ENCODE measurements at places on chromosomes 5 and 9. TPM values are rescaled to one million over a fixed set of nuclear protein-coding genes. Genes with fewer than 3 reads are reported as not detected.

The TRPM3 gene
- polyA plus RNA-seq, result not detected

The CACNA1B gene
- 0.01 TPM for polyA plus RNA-seq

The SPACA9 gene
- polyA plus RNA-seq, result 3.6 TPM

The LHX3 gene
- polyA plus RNA-seq, result not detected

The CAMK2A gene
- polyA plus RNA-seq, result 0.67 TPM

The ZCCHC7 gene
- polyA plus RNA-seq, result 15.7 TPM

The GNA14 gene
- 0.04 TPM for polyA plus RNA-seq

The EDIL3 gene
- 0.18 TPM for polyA plus RNA-seq

The SOX30 gene
- 0.08 TPM for polyA plus RNA-seq

The SLC36A3 gene
- polyA plus RNA-seq, result not detected

The SLC25A48 gene
- polyA plus RNA-seq, result 0.18 TPM

The TLE1 gene
- polyA plus RNA-seq, result 51.7 TPM

The VAV2 gene
- 19.5 TPM for polyA plus RNA-seq

The IFNA2 gene
- polyA plus RNA-seq, result not detected

The ELAVL2 gene
- 0.03 TPM for polyA plus RNA-seq

All from A549 (cell line).